Retinal pigment epithelial cell (primary cell): ENCODE measurements at places on chromosomes 16 and 17.

DNA sequence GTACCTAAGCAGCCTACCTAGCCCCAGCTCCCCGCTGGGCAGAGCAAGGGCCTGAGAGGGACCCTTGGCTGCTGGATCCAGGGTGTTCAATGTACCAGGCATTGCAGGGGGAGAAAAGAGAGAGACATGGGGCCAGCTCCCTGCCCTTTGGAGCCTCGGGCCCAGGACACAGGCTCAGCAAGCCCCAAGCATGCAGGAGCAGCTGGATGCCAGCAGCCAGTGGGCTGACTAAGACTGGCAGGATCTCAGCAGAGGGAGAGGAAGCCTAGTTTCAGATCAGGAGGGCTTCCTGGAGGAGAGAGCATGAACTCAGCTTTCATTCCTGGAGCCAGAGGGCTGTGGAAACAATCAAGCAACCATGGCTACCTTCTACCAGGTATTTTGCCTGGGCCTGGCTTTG is 82.0 kb upstream of the NKD1 start:
- DNase-seq = no peak

DNA sequence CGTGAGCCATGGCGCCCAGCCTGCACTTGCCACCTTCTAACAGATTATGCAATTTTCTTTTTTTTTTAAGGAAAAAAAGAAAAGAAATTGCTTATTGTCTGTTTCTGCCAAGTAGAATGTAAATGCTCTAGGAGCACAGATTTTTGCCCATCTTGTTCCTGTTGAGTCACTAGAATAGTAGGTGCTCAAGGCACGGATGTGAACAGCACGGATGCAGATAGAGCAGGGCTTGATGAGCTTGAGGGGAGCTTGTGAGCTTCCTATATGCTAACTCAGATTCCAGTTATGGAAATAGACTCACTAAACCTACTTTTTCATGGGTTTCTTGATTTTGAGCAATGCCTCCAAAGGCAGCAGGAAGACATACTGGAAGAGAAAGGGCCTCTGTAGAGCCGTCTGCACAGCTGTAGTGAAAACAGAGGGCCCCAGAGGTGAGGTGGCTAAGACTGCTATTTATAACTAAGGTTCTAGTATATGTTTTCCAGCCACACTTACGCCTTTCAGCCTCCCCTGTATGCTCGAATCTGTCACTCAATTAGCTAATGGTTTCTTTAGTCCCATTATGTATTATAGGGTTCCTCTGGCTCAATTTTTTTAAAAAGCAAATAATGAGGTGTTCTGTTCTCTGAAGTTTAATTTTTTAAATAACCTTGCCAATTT is 72.8 kb downstream of the WWP2 start:
- no peak for DNase-seq

GRCh38 chr16:53131363-53132071 is 76.7 kb downstream of the CHD9 start:
- no peak for DNase-seq

DNA sequence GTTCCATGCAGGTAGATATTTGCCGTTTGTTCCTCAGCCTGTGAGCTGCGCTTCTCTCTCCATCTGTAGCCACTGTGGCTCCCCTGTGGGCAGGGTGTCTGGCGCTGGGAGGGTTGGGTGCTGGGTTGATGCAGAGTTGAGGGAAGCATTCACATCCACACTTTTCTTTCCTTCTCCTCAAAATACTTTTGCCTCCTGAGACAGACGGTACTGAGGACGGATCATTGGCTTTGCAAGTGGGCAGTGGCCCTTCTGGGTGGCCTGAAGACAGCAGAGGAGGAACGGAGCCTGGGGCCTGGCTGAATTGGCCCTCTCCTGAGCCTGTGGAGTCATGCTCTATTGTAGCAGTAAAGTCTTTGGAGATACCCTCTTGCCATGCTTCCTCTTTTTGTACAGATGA is 43.0 kb downstream of the NKD1 start:
- no peak for DNase-seq

- no peak for DNase-seq
These were observed 1906.3 kb downstream of the TP53TG3F start for GRCh38 chr16:35365675-35366074.

DNA sequence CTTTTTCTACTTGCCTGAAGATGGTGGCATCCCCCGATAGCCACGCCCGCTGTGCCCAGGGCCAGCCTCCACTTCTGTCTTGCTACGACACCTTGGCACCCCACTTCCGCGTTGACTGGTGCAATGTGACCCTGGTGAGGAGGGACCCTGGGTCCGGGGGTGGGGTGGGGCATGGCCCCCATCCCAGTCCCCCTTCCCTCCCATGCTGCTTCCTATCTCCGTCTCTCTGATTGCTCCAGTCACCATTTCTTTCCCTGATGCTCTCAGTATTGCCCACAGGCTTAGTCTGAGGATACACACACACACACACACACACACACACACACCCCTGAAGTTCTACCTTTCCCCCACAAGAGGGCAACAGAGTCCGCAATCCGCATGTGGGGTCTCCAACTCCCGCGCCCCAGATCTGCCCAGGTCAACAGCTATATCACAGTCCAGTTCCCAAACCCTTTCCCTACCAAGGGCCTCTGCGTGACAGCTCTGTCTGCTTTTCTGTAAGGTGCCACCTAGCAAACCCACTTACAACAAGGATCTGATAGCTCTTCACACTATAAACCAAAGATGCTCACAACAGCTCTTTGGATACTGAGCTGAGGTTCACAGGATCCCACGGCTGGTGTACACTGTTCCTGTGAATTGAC is 3.4 kb downstream of the SGCA start:
- DNase-seq = no peak

DNA sequence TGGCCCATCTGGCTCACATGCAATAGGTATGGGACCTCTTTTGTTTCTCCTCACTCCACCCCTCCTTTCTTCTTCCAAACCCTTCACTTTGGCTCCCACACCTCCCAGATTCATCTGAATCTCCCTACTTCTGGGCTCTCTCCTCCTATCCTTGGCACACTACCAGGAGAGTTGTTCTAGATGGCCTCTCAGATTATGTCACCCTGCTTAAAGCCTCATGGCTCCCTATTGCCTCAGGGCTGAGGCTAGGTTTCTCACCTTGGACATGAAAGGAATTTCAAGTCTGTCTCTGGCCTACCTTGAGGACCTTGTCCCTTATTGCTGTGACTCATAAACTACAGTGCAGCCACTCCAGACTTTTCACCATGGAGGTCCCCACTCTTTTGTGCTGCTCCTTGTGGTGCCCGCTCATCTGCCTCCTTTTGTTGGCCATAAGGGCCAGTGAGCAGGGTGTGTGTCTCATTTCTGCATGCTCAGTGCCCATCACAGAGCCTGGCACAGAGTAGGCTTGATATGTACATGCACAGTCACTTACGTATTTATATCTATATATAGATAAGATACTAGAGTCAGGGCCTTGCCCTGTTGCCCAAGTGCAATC is 1.0 kb upstream of the MFAP4 start:
- DNase-seq = no peak

DNA sequence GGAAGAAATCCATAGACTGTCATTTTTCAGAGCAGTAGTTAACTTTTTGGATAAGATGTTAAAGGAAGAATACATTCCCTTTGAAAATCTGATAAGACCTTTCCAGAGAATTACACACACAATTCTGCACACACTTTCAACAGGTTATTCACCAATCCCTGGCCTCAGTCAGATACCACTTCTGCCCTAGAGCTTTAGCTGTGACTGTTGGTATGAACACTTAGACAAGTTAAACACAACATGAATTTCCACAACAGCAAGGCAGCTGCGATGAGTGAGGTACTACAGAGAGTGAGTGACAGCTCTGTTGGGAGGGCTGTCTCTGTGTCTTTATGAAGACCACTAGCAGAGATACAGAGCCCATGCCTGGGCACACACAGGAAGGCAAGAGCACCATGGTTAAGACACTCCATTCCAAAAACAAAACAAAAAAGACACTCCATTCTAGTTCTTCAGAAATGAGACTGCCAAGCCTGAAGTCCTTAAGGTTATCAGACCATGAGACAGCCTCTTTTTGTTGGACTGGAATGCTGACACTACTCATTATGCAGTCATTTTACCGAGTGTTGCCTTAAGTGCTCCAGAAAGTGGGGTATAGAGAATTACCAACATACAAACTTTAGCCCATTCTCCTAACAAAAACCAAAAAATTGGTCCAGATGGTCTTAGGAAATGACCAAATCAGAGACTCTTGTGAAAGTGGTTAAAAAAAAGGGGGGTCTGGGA is 42.4 kb downstream of the TOM1L2 start:
- DNase-seq = no peak

GRCh38 chr16:19959736-19960135 is 75.1 kb upstream of the GPRC5B start:
- DNase-seq = no peak

- no peak for DNase-seq
These were observed 8.6 kb upstream of the AKTIP start for GRCh38 chr16:53511403-53512280.

DNA sequence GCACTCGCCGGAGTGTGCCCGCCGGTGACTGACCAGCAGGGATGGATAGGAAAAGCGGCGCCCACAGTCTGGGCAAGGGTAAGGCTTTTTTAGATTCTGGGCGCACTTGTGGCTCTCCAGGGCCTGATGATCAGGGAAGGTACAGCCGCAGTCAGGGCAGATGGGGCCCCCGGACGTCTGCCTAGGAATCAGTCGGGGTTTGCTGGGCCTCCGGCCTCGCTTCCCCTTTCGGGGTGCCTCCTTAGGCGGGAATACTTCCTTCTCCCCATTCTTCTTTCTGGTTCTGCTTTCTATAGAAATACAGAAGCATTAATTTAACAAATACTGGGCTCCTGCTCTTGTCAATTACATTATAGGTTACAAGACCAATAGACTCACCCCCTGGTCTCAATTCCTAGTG is 5.0 kb downstream of the ZNF689 start:
- DNase-seq = no peak

DNA sequence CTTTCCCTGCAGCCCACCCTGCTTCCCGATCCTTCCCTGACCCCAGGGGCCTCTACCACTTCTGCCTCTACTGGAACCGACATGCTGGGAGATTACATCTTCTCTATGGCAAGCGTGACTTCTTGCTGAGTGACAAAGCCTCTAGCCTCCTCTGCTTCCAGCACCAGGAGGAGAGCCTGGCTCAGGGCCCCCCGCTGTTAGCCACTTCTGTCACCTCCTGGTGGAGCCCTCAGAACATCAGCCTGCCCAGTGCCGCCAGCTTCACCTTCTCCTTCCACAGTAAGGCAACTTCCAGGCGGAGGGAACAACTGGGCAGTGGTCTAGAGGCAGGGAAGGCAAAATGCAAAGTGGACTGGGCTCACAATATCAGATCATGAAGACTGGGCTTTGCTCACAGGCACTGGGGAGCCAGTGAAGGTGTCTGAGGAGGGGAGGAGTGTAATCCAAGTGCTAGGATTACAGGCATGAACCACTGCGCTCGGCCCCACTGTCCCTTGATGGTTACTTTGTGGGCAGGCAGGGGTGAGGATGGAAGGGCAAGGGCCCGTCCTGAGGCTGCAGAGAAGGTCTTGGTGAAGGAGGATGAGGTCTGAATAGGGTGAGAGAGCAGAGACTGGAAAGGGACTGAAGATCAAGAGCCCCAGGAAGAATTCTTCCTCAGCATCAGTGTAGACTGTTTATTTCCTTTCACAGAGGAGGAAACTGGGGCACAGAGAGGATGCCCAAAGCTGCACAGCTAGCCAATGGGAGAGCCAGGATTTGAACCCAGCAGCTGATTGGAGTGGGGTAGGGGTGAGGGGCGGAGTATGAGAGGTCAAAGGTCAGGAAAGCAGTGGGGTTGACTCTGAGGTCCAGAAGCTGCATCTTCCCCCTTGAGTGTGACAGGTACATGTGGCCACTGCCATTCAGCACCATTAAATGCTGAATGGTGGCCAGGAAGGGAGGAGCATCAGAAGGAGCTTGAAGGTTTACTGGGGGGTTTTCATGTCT is 16.5 kb upstream of the ADGRG3 start:
- no peak for DNase-seq

- no peak for DNase-seq
These were observed 23.9 kb downstream of the NFAT5 start for GRCh38 chr16:69589434-69590269.

GRCh38 chr17:20975566-20975965 is 67.2 kb downstream of the USP22 start:
- DNase-seq = no peak

DNA sequence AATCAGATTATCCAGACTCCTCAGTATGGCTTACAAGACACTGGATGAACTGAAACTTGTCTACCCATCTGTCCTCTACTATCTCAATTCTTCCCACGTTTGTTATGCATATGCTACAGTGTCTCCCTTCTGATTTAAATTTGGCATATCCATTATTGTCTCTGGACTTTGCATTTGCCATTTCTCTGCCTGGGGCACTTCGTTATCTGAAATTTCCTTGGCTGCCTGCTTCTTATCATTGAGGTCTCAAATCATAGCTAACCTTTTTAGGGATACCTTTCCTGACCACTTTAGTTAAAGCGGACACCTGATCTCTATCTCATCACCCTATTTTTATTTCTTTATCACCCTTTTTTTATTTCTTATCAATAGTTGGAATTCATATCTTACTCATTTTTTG is 853.4 kb downstream of the KCNJ2 start:
- DNase-seq = no peak

DNA sequence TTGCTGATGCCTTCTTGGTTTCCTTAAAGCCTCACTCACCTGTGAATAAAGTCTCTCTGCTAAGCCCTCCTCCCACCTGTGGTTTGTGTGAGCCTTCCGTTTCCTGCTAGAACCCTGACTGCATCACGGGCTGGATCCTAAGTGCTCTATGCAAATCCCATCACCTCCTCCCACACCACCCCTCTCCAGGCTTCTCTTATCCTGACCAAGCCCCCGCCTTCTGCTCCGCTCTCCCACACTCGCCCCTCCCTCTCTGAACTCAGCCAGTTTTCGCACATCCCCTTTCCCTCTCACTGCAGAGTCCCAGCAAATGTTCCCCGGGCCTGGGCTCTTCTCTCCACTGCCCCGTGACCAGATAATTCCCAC is 51.8 kb downstream of the PIMREG start:
- DNase-seq = no peak

- no peak for DNase-seq
These were observed 1.6 kb downstream of the ITGA2B start for GRCh38 chr17:44387804-44388203.

- no peak for DNase-seq
These were observed 17.7 kb downstream of the C16orf82 start for GRCh38 chr16:27084307-27085028.

DNA sequence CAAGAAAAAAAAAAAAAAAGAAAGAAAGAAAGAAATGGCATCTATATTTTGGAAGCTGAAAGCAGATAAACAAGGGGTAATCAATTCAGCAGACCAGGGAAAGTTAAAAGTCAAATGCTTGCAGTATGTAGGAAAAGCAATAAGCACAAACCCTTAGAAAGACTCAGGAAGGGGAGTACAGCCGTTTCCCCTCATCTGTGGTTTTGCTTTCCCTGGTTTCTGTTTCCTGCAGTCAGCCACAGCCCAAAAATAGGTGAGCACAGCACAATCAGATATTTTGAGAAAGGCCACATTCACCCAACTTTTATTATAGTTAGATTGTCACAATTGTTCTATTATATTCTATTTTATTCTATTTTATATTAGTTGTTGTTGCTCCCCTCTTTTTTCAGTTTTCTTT is 14.4 kb upstream of the ALOX12 start:
- no peak for DNase-seq

GRCh38 chr17:66829386-66829864 is 5.5 kb upstream of the CACNG5 start:
- DNase-seq = peak; percentile 40
